ENCODE measurements at places on chromosomes 1 and 21.
A peak's percentile ranks its signal among the peaks of the same experiment; 100 is the strongest.

GRCh38 chr1:25549273-25550154 is 6.1 kb downstream of the LDLRAP1 start:
- no peak for DNase-seq

DNA sequence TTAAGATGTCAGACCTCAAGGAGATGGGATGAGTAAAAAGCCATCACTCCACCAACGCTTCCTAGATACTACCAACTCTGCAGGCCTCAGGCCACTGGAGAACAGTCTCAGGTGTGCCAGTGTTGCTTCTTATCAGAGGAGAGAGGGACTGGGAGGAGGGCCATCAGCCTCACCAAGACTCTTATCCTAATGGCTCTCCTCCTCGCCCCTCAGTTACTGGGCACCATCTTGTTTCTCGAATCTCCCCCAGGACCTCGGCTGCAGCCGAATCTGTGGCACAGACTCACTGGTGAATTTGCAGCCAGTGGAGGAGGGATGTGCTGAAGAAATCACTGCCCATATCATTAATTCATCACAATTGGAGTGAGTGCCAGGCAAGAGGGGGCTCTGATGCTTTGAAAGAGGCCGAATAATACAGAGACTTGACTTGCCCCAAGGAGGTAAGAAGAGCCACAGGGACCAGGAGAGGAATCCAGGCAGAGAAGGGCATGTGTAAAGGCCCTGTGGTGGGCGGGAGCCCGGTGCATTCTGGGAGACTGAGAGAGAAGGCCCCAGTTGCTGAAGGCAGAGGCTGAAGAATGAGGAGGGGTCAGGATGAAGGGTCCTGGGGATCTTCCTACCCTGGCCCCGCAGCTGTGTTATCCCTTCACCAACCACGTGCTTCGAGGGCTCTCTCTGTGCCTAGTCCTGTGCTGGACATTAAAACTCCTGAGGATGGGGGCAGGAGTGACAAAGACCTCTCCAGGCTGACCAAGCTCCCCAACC is 129.8 kb downstream of the PTPRU start:
- no peak for DNase-seq

DNA sequence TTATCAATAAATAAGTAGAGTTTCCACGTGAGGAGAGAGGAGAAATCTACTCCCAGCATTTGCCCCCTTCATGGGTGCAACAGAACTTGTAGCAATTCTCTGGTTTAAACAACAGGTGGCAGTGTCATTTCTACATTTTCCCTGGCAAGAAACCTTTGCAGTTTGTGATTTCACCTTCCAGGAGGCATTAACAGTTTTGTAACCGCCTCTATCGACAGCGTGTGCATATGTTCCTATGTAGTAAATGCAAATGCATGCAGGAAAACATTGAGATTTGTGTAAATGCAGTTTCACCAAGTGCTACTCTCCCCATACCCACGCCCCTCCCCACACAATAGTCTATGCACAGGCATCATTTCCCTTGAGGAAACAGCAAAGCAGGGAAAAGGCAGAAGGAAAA is 494.7 kb downstream of the SMYD3 start:
- peak; percentile 47 for DNase-seq

DNA sequence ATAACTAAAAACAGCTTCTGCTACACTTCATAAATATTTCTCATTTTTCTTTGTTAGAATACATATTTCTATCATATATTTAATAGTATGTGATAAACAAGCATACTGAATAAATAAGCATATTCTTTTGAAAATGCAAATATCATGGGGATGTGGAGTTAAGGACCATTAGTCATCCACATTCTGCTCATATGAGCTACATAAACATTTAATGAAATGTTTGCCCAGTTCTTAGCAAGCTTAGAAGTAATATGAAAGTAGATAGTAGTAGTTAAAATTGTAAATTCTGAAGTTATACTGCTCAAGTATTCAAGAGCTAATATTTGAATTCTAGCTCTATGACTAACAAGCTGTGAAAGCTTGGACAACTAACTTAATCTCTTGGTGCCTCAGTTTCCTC is 10.1 kb upstream of the GORAB start:
- DNase-seq = no peak

- DNase-seq = no peak
Measured at GRCh38 chr1:156497743-156498431, 2.7 kb downstream of the MEF2D start.

- peak; percentile 28 for DNase-seq
Measured at GRCh38 chr21:41316200-41317062, at the start of gene FAM3B. TSS of gene FAM3B (plus strand) at chr21:41316801. CDS start at chr21:41316880, 79 bp downstream.

DNA sequence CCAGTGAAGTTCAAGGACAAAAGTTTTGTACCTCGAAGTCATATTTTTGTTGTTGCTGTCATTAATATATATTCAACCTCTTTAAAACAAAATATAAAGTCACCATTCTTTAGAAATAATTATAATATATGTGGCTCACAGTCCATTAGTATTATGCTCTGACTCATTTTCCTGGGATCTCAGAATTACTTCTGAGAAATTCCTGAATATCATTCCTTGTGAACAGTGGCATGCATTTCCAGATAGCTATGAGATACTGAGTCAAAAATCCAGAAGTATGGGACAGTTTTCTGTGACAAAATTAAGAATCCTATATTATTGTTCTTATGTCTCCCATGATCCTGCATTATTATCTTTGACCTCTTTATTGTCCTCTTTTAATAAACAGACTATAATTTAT is 13.8 kb upstream of the RGS21 start:
- DNase-seq = no peak

GRCh38 chr1:171017426-171017825 is 73.3 kb upstream of the FMO3 start:
- no peak for DNase-seq

DNA sequence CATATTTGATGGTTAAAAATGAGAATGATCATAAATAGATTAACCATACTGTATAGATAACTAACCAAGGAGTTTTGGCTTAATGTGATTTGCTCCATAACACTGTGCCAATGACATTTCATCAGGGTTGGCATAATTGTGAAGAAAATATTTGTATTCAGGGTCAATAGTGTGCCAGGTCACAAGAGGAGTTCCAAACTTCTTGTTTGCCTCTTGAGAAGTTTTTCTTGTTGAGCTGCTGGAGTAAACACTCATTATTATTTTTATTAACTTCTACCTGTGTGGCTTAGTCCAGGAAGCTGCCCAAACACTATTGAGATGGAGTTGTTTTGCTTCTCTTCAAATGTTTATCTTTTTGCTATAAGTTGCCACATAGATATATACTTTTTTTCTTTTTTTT is 7.5 kb downstream of the MAP7D1 start:
- no peak for DNase-seq

GRCh38 chr1:86992861-86993260 is 78.4 kb downstream of the HS2ST1 start:
- DNase-seq = no peak

DNA sequence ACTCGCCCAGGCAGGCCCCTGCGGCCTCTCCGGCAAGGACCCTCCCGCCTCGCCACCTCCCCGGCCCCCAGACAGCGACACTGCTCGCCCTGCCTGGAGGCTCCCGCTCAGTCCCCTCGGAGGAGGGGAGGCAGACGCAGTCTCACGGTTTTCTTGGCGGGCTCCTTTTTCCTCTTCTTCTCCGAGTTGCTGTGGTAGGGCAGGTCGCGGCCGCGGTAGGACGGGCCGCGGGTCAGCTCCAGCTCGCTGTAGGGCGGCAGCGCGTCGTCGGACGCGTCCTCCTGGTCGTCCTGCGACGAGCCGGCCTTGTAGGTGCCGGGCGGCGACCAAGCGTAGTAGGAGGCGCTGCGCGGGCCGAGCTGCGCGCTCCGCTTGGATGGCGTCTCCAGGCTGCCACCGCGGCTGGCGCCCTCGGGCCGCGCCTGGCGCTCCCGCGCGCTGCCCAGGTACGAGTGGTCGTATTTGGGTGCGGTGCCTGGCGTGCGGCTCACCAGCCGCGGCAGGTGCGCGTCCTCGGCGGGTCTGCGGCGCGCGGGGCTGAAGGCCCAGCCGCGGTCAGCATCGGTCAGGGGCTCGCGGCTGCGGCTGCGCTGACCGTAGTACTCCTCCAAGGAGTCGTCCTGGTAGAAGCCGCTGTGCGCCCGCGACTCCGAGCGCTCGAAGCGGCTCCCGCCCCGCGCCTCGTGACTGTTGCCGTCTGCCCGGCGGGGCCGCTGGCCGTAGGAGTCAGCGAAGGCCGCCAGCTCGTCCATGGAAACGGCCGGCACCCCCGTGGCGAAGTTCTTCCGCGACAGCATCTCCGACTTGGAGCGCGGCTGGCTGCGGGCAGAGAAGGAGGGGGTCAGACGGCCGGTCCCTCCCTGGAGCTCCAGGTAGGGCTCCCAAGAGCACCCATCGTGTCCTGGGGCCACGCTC is 44.8 kb upstream of the TADA1 start:
- peak; percentile 3 for DNase-seq

GRCh38 chr1:161351482-161351881 is 16.2 kb downstream of the CFAP126 start:
- no peak for DNase-seq

Data from NCI-H748 treated with DMSO at 0.1 percent for 48 hours (cell line).